Suprapubic skin (tissue), 4 donors: ENCODE measurements at places on chromosomes 1 and 21.

DNA sequence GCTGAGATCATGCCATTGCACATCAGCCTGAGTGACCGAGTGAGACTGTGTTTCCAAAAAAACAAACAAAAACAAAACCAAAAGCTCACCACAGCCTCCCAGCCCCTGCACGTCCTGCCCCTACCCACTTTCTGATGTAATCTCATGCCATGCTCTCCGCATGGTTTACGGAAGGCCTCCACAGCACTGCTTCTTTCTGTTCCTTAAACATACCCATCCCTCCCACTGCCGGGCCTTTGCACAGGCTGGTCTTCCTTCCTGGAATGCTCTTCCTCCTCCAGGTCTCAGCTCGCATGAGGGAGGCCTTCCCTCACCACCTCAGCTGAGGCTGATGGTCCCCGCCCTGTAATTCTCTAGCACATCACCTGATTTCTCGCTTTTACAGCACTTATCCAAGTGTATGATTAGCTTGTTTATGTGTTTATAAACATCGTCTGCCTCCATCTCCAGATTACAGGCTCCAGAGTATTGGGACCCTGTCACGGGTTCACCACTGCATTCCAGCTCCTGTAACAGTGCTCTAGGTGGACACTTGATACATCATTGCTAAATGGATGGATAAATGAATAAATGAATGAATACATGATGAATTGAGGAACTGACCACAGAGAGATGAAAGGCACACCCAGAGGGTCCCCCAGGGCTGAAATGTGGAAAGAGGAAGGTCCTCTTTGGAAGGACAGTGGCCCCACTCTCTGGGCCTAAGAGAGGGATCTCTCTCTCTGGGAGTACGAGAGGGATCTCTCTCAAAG, 22.1 kb downstream of the TCEA3 start:
- no peaks in the 10 kb centered on the region for H3K27me3 ChIP-seq
- H3K27ac ChIP-seq = no peak overlapping the region
- peaks cover 5% of the 10 kb centered on the region for H3K36me3 ChIP-seq
- peaks cover 42% of the 10 kb centered on the region for H3K4me1 ChIP-seq

- no peak overlapping the region for H3K4me3 ChIP-seq
- peaks cover 27% of the 10 kb centered on the region for H3K27me3 ChIP-seq
- no peak overlapping the region for H3K27ac ChIP-seq
Measured at GRCh38 chr1:47693115-47693514, 255.3 kb downstream of the FOXD2 start.

DNA sequence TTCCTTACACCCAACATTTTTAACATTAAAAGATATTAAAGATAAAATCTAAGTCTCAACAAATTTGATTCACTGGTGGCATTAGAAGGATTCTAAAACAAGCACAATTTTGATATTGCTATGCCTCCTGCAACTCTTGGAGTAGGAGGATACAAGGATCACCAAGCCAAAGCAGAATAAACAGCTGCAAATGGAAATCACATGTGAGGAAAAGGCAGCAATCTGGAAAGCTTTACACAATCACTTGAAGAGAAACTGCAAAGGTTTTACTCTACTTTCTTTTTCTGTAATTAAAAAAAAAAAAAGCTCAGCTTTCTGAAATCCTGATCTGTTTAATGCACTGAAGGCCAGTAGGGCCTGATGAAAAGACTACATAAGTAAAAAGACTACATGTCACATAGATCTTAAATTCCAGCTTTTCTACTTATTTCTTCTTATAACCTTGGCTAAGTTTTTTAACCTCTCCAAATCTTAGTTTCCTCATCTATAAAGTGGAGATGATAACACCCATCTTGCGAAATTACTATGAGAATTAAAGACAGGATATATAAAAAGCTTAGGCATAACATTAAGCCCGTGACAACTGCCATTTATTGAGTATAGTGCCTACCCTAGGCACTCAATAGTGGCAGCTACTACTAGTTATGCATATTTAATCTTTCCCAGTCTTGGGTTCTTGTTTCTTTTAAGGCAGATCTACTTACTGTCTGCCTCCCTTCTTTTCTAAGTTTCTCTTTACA, 73.5 kb downstream of the EPS15 start:
- peaks cover 39% of the 10 kb centered on the region for H3K36me3 ChIP-seq
- no peaks in the 10 kb centered on the region for H3K27me3 ChIP-seq
- DNase-seq = no peak
- H3K4me3 ChIP-seq = no peak overlapping the region
- no peak overlapping the region for H3K27ac ChIP-seq
- H3K4me1 ChIP-seq = peaks cover 2% of the 10 kb centered on the region

GRCh38 chr21:26833011-26833410, 12.2 kb downstream of the ADAMTS1 start:
- no peak overlapping the region for H3K27ac ChIP-seq
- H3K27me3 ChIP-seq = no peaks in the 10 kb centered on the region
- H3K36me3 ChIP-seq = peaks cover 17% of the 10 kb centered on the region
- peaks cover 3% of the 10 kb centered on the region for H3K4me1 ChIP-seq
- no peak for DNase-seq

DNA sequence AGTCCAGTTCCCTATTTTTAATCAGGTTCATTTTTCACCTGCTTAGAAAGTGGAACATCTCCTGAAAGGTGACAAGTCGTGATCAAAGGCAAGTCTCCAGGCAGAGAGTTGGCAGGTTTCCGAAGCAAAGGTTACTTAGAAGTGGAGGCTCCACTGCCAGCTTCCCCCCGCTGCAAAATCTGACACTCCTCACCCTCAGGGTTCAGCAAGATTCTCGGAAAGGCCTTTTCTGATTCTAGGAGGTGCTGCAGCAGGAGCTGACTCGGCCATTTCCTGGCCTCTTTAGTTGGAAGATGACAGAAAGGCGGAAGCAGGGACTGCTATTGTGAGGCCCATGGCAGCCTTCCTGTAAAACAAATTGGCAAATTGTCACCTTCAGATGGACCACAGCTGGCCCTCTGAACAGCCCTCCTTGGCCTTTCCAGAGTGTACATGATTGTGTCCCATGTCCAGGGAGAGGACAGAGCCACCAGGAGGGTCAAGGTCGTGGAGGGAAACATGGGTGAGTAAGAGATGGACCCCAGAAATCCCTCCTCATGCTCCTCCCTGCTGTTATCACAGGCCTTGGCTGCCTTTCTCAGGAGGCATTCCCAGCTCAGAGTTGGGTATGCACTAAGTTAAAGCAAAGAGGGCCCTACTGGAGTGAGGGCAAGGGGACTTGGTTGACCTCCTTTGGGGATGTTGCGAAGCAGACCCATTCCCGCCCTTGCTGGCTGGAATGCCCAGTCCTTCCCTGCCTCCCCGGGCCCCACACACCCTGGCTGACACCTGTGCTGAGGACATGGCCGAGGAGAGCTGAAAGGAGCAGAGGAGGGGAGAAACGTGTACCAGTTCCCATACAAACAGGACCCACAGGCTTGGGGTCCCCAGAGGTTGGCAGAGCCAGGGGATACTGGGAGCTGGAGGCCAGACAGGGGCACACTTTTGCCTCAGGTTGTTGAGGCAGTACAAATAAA, 115.5 kb upstream of the IRF2BP2 start:
- no peak for DNase-seq
- H3K4me1 ChIP-seq = peaks cover 76% of the 10 kb centered on the region
- no peak overlapping the region for H3K4me3 ChIP-seq

DNA sequence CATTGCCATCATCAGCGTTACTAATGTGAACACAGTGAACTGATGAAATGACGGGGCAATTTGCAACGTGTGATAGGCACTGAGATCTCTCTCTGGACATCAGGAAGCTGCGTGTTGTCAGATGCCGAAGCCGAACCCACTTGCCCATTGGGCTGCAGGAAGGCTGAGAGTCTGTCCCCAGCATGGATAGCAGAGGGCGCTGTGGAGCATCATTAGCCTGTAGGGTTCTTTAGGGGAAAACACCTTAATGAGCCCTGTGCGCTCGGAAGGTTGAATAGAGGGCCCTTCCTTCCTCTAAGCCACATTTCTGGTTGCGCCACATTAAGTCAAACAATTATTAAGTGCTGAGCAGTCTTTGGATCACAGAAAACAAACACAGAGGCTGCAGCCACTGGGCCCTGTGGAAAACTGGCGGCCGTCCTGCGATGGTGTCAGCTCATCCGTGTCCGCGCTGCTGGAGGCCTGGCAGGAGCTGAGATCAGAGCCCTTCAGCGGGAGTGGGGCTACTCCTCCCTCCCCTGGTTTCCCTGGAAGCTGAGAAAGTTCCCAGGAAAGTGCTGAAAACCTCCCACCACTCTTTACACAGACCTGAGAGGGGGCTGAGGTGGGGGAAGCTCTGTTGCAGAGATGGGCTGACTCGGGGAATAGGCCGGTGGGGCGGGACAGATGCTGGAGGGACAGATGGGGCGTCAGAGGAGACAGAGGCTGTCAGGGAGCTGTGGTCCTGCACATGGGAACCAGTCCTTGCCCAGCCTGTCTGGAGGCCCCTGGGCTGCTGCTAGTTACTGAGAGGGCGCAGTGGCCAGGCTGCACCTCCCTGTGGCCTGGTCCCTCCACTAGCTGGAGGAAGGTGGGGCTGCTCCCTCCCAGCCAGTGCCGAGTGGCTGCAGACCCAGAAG, 12.7 kb downstream of the TFF2 start:
- H3K36me3 ChIP-seq = no peaks in the 10 kb centered on the region
- H3K4me3 ChIP-seq = no peak overlapping the region
- H3K4me1 ChIP-seq = no peaks in the 10 kb centered on the region
- DNase-seq = no peak

DNA sequence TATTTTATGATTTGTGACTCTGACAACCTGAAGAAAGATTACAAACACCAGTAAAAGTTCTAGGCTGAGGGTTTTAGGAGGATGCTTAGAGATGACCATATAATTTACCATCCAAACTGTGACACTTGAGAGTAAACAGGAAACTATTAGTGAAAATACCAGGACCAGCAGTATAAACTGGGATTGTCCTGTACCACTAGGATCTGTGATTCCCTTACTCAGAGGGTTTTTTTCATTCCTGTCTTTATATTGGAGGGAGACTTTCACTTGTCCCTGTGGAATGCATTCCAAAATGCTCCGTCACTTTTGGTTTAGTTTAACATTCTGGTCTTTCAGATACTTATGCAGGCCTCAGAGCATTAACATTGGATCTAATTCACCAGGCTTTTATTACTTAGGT, 482.9 kb downstream of the PTBP2 start:
- no peak overlapping the region for H3K27ac ChIP-seq
- no peaks in the 10 kb centered on the region for H3K27me3 ChIP-seq
- no peaks in the 10 kb centered on the region for H3K36me3 ChIP-seq
- no peaks in the 10 kb centered on the region for H3K4me1 ChIP-seq
- H3K4me3 ChIP-seq = no peak overlapping the region

DNA sequence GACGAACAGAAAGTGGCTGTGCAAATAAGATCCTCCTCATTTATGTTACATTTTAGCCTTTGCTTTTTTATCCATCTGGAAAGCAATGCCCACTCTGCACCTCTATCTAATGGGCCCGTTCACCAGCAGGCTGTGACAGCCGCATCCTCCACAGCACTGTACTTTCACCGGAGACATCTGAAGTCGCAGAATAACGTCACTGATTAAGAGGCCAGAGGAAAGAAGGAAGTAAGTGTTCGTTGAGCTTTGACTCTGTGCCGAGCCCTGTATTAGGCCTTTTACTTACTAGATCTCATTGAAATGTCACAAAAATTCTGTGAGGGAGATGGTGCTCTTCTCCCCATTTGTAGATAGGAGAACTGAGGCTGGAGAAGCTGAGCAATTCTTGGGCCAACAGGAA, 62.3 kb downstream of the KAZN start:
- DNase-seq = no peak
- no peaks in the 10 kb centered on the region for H3K36me3 ChIP-seq
- H3K27ac ChIP-seq = no peak overlapping the region
- no peaks in the 10 kb centered on the region for H3K4me1 ChIP-seq
- H3K4me3 ChIP-seq = no peak overlapping the region
- H3K27me3 ChIP-seq = no peaks in the 10 kb centered on the region

DNA sequence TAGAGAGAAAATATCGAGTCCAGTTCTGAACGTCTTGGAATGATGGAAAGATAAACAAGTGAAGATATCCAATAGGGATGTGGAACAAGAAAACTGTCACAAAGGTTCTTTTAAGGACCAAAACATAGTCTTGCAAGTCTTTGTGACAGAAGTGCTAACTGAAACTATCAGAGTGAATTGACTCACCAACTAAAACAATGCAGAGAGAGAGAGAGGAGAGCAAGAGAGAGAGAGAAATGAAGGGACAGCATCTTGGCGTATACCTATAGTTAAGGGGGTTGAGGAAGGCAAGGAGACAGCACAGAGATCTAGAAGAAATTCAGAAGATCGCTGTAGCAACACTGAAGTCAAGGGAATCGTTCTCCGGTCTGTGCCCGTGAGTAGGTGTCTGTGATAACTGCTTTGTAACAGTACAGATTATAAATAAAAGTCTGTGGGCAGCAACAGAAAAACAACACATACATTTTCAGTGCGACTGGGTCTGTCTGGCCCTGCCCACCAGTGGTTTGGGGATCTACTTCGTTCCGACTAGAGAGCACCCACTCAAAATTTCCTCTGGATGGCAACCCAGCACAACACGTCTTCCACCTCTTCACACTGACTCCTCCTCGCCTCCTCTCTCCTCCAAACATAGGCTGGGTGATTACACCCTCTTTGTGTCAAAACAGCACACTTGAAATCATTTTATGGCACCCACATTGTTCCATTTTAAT, 4.8 kb upstream of the COA6 start:
- H3K27me3 ChIP-seq = no peaks in the 10 kb centered on the region
- no peak overlapping the region for H3K4me3 ChIP-seq
- no peak overlapping the region for H3K27ac ChIP-seq
- H3K36me3 ChIP-seq = no peaks in the 10 kb centered on the region
- H3K4me1 ChIP-seq = peaks cover 12% of the 10 kb centered on the region

DNA sequence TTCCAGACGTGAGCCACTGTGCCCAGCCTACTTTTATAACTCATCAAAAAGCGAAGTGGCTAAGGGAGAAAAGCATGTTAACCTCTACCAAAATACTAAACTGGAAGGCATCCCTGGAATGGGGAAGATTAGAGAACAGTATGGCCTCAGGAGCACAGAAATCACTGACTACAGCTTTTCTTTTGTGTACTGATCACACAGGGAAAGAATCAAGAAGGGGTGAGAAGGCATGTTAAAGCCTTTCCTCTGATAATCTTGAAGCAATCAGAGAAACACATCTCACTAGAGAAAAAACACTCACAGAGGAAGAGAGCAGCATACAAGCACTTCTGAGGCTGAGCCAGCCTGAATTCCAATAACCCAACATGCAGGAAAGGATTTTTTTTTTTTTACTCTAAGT, 10.7 kb downstream of the PCAT6 start:
- peaks cover 8% of the 10 kb centered on the region for H3K4me1 ChIP-seq
- no peaks in the 10 kb centered on the region for H3K36me3 ChIP-seq
- no peak overlapping the region for H3K27ac ChIP-seq

DNA sequence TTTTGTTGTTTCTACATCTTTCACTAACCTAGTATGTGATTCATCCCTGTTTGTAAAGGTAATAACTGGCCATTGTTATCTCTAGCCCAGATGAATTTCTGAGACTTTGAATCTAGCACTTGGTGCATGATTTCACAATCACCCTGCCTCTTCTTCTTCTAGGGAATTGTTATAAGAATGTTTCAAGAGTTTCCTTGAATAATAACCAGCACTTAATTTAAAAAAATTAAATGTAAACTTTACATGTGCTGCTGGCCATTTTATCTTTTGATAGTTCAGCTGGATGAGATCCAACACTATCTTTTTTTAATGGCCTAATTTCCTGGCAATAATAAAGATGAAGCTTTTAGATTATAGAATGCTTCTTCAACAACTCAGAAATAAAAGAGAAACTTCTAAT, 31.8 kb downstream of the UBE2U start:
- no peaks in the 10 kb centered on the region for H3K4me1 ChIP-seq
- no peak overlapping the region for H3K4me3 ChIP-seq
- no peak for DNase-seq
- no peak overlapping the region for H3K27ac ChIP-seq
- no peaks in the 10 kb centered on the region for H3K27me3 ChIP-seq

GRCh38 chr1:169245706-169246105, 121.9 kb downstream of the NME7 start:
- no peak for DNase-seq
- no peak overlapping the region for H3K4me3 ChIP-seq
- no peak overlapping the region for H3K27ac ChIP-seq
- H3K36me3 ChIP-seq = no peaks in the 10 kb centered on the region
- H3K4me1 ChIP-seq = peaks cover 4% of the 10 kb centered on the region
